Stimulated activated CD4-positive, alpha-beta T cell treated with anti-CD3 and anti-CD28 coated beads, Interleukin-12 subunit alpha, Interleukin-12 subunit beta, amount 100 ng/mL, for 48 hours (primary cell): ENCODE measurements at places on chromosomes 1 and 21.
A peak's percentile ranks its signal among the peaks of the same experiment; 100 is the strongest.

GRCh38 chr1:70071601-70072000 lies 133.8 kb downstream of the LRRC40 start:
- no peak for DNase-seq

GRCh38 chr1:22628698-22629444 lies 7.6 kb upstream of the C1QA start:
- DNase-seq, result no peak

GRCh38 chr1:158371188-158371953 lies 17.7 kb downstream of the CD1E start:
- DNase-seq, result peak; percentile 28

GRCh38 chr1:64549464-64550239 lies 79.7 kb downstream of the CACHD1 start:
- no peak for DNase-seq

DNA sequence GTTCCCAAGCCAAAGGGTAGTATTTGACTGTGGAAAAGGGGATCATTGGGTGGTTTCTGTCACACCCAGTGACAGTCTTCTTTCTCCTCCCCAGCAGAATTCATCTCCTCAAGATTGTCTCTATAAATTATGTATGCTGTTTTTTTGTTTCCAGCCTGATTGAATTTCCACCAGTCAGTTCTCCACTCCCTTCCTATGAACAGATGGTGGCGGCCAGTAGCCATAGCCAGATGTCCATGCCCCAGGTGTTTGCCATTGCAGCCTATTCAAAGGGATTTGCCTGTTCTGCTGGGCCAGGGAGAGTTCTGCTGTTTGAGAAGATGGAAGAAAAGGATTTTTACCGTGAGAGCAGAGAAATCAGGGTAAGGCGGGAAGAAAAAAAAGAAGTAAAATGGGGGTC lies 12.9 kb downstream of the CFAP57 start:
- DNase-seq, result no peak

DNA sequence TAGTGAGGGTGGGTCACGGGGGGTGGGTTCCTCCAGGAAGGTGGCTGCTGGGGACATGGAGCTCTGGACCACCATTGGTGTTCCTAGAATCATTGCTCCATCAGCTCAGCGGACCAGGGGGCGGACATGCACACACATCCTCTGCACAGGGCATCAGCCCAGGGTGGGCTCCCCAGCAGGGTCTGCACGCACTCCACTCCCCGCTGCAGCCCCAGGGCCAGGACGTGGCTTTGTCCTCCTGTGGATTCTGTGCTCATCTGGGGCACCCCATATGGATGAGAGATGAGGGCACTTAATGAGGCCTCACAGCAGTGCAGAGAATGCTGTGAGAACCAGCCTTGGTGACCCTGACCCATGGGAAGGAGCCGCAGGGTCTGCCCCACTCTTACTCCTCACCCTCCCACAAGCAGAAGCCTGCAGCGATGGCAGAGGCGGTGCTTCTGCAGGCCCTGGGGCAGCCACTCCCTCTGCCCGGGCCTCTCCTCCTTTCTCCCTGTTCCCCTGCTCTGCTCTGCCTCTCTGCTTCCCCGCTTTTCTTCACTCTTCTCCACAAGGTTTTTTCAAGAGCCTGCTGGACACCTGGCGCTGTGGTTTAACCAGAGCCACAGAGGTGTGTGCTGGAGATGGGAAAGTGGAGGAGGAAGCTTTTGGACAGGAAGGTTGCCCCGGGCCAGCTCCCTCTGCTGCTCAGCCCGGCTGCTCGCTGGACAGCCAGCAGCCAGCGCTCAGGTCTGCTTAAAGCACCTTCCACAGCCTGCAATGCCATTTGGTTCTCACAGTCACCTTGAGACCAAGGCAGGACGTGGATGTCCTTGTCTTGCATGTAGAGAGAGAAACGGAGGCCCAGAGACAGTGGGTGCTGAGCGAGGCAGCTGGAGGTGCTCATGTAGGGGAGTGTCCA lies 26.3 kb upstream of the PCBP3 start:
- DNase-seq, result no peak

DNA sequence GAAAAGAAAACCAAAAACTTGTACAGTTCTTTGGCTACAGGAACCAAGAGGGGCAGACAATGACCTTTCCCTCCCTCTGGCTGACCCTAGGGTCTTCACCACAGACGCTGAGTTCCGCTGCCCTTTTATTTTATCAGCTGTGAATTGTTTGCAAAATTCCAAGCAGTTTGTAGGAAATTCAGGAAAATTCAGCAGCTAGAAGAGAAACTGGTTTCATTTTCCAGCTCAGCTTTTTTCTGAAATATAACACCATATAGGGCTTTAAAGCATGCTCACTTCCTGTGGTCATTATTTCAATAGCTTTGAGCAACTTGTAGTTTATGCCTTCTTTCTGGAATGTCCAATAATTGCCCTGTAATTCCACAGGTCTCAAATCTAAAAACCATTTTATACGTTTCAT lies 5.5 kb upstream of the PIK3R3 start:
- no peak for DNase-seq

GRCh38 chr1:83929184-83929583 lies 69.7 kb downstream of the TTLL7 start:
- DNase-seq, result no peak

DNA sequence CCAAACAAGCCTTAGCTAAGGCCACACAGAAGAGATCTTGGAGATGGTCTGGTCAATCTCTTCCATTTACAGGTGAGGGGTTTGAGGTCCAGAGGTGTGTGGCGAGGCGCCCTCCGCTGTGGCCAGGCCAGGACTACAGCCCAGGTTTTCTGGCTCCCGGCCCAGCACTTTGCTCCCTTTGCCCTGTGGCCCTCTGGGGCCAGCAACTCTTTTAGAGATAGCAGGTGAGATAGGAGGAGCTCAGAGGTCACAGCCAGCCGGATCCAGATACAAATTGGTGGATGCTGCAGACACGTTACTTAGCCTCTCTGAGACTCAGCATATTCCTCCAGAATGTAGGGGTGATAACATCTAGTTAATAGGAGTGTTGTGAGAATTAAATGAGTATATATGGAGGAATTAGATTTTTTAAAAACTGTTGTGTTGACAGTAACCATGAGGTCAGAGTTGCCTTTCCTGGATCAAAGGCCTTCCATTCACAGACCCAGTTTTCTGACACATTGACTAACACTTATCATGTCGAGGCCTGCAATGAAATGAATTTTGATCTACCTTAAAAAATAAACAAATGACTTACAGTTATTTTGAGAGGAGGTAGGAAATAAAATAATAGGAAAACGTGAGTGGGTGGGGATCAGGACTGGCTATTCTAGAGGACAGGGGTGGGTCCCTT lies 16.6 kb downstream of the TEX35 start:
- DNase-seq, result no peak

GRCh38 chr21:36419996-36420395 lies 34.8 kb downstream of the CHAF1B start:
- DNase-seq, result no peak

- DNase-seq, result no peak
Observed at GRCh38 chr1:100266741-100267140, 725 bp downstream of the RTCA start.

GRCh38 chr1:164961715-164962114 lies 394.8 kb downstream of the LMX1A start:
- DNase-seq, result no peak

DNA sequence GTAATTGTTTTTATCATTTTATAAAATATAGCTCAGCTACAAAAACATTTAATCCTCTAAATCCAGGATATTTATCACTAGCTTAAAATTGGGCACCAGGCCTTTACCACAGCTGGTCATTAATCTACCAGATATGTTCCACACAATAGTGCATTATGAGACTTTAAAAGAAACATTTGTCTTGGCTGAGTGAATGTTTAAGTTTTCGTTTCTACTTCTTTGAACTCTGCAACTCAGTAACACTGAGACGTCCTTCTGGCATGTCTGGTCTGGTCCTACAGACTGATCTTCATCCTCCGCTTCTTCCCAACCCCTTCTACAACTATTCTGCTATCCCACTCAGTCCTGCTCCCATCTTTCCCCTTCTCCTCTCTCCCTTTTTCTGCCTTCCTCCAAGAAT lies 296.2 kb downstream of the NEGR1 start:
- no peak for DNase-seq

DNA sequence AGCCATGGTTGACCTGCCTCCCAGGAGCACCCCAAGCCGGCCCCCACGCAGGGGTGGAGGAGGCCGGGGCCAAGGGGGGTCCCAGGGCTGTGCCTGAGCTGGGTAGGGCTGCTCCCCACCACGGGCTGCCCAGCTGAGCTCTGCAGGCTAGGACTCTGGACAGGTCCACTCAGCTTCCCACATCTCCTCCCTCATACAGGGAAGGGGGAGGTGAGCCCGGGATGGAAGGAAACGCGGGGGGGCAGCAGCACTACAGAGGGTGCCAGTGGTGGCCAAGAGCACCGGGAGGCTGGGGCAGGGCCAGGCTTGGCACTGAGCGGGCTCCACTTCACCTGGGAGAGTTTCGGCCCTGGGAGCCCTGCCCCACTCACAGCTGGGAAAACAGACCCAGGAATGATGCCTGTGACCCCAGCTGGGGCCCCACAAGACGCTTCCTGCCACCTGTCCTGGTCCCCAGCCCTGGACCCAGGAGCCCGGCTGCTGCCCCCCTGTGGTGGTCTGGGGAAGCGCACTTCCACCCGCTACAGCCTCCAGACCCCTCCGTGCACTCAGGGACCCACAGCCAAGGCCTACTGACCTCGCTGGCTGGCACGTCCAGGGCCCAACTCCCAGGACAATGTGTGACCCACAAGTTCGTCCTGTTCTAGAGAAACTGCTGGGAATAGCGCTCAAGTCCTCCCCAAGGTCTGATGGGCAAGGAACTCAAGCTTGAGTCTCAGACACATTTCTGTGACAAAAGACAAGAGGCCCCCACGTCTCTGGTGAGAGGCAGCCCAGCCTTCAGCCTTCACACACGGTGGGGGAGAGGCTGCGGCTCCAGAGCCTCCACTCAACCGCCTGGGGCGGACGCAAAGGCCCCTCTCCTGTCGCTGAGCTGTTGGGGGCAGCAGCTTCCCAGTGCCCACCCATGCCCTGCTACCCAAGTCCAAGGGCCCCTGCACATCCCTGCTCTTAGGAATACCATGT lies 3.0 kb downstream of the AURKAIP1 start:
- DNase-seq, result peak; percentile 89

GRCh38 chr1:938088-938683 lies 14.5 kb downstream of the SAMD11 start:
- DNase-seq, result no peak
